HT1080 (cell line): ENCODE measurements at places on chromosomes 13 and 19.

DNA sequence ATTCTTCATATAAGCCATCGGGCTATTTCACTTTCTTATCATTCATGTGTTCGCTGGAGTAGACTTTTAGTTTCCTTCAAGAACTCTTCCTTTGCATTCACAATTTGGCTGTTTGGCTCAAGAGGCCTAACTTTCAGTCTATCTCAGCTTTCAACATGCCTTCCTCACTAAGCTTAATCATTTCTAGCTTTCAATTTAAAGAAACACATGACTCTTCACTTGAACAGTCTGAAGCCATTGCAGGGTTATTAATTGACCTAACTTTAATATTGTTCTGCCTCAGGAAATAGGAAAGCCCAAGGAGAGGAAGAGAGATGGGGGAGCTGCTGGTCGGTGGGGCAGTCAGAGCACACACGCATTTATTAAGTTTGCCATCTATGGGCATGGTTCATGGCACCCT, 158.1 kb downstream of the SUCLA2 start:
- DNase-seq = no peak

- no peak for DNase-seq
These were observed 8.4 kb downstream of the CSNK1A1L start for GRCh38 chr13:37097076-37097475.

GRCh38 chr13:34408640-34409039, 533.4 kb upstream of the NBEA start:
- DNase-seq = no peak

DNA sequence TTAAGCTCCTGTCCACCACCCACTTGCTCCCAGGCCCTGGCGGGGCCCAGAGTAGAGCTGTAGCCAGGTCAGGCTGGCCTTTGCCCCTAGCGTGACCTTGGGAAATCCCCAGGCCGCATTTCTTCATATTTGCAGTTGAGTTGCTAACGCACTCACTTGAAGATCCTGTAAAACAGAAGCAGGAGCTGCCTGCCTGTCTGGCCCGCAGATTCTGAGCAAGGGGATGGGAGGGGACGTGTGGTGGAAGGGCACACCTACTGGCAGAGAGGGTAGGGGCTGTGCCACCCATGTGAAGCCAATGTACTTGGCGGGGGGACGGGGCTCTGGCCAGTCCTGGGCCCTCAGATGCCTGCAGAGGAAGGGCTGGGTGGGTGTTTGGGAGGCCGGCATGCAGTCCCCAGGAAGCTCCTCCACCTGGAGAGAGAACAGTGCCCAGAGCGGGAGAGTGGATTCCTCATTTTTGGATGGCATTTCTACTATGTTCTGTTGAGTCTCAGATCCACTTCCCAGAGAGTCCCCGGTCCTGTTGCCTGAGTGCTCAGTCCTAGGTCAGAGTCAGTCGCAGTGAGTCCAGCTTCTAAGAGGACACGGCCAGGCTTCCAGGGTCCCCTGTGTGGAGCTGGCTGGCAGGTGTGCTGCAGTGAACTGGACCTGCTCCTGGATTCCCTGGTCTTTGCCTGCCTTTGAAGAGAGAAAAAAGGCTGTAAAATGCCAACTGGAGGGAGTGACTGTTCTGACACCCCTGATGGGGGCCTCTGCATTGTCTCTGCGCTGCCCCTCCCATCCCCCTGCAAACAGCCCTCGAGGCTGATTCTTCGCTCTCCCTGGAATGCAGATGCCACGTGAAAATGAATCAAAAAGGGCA, 62.9 kb downstream of the GGACT start:
- DNase-seq = no peak

- DNase-seq = peak; percentile 61
These were observed 366.8 kb downstream of the SLITRK1 start for GRCh38 chr13:83515268-83516015.
